ENCODE measurements at places on chromosomes 2 and 18.

GRCh38 chr2:217054791-217055190, 194.9 kb upstream of the TNP1 start:
- DNase-seq: no peak

DNA sequence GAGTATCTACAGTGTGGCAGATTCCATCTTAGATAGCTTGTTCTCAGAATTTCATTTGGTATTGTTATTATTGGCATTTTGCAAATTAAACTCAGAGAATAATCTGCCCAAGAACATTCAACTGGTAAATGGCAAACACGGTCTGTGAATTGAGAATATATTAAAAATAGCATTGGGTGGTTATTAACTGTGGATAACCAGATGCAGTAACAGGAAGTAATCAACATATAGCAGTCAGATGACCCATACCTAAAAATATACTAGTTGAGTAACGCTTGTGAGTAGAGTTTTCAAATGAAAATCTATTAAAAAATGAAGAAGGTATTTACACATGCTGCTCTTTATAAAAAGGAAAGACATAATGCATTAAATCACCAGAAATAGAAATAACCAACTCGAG, 129.5 kb downstream of the ZNF804A start:
- DNase-seq: no peak

GRCh38 chr18:58005011-58005410, 39.0 kb upstream of the NEDD4L start:
- DNase-seq: no peak

DNA sequence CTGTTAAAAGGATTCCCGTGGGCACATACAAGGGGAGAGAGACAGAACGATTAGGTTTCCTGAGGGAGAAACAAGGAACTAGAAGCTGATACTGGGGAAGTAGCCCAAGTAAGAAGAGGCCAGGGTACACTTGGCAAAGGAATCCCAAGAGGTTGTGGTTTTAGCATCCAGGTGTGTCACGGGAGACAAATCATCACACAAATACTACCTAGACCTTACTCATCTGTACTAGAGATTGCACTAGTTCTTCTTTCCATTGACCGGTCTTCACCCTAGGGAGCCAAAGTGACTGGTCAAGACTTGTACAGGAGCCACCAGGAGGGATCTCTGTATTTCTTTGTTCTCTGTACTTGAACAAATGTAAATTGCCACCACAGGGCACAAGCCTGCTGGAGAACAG, 14.2 kb upstream of the NR4A2 start:
- no peak for DNase-seq

- peak; percentile 26 for DNase-seq
Observed at GRCh38 chr2:37342591-37343220, 1.7 kb upstream of the QPCT start.

GRCh38 chr2:128410758-128411215, 92.1 kb upstream of the HS6ST1 start:
- no peak for DNase-seq

DNA sequence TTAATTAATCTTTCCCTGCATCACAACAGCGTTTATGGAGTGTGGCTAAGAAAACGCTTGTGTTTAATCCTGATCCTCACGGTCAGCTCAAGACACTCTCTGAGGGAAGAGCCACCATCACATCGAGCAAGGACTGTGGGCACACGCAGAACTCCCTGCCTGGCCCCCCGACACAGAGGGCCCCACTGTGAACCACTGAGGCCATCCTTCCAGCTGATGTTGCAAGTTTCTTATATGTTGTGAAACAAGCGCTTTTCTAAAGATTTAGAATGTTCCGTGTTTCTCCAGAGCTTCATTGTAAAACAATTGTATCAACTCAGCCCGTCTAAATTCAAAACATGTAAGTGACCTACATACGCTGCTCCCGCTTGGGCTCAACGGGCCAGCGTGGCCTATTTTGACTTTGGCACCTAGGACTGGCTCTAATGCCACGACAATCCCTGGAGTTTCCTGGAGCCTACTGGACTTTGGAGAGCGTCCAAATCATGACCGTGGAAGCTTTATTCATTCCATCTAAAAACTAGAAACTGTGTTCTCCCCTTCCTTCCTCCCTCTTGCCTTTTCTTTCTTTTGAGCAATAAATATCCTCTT, 34.9 kb downstream of the SERPINE2 start:
- DNase-seq: no peak

DNA sequence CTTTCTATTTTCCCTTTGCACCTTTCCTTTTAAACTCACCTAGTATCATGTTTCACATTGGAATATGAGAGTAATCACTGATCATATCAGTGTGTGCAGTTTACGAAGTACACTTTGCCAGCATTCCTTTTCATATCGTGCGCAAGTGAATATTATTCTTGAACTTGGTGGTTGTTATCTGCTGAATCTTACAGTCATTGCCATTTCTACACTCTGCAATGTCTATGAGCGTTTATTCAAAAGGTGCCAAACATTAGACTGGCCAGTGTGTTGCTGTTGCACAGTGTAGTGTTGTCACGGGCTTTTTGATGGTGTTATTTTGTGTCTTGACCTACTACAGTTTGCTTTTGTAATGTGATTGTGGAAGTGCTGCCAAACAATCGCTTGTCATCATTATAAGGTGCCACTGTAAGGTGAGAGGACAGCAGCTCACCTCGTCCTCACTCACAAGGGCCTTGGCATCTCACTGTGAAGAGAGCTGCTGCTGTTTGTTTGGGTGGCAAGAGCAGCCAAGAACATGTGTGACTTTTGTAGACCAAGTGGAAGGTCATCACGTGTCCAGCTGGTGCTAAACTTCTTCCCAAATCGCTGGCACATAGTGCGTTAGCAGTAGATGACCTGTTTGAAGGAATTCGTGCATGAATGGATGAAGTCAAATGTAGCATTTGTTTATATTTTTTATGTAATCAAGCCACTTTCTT, 113.3 kb downstream of the MYO1B start:
- DNase-seq: no peak

- no peak for DNase-seq
Observed at GRCh38 chr18:60675801-60676200, 303.2 kb upstream of the MC4R start.

- DNase-seq: no peak
Observed at GRCh38 chr2:20185176-20186022, 39.5 kb downstream of the SDC1 start.

DNA sequence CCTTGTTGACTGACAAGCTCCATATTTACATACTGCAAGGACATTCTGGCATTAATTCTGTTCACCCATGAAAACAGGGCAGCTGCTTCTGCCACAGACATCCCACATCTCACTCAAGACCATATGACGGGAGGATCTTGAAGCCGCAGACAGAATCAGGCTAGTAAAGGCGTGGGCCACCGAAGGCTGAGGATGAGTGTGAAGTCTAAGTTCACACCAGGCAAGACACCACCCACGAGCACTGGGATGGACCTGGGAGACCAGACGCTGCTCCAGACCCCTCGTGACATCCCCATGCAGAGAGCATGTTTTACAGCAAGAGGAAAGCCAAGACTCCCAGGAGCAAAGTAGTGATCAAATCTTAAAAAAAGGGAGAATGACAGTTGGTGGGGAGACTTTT, 3.2 kb downstream of the FHL2 start:
- no peak for DNase-seq

DNA sequence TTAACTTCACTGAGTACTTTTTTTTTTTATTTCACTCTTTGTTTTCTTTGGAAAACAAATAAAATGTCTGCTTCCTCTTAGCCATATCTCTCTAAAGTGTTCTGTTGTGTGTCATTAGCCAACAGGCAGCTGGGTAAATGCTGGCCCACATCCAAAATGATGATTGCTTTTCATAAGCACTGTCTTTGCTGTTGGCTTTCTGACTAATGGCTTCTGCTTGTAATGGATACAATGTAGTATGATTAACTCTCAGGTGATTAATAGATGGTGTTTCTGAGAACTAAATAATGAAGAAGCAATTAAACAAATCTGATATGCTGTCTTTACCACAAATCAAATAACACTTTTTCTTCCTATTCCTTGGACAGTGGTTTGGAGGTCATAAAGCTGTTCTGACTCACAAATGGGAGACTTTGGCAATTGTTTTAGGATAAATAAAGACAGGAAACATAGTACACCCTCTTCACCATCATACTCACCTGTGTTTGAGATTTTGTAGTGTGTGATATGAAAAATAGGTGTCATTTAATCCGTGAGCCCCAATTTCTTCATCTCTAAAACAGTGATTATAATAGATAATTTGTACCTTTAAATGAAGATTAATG, 888.4 kb downstream of the TSN start:
- DNase-seq: no peak

GRCh38 chr2:60530660-60531281, 22.7 kb downstream of the BCL11A start:
- DNase-seq: peak; percentile 47

GRCh38 chr18:40208958-40209357, 1746.1 kb upstream of the PIK3C3 start:
- no peak for DNase-seq

DNA sequence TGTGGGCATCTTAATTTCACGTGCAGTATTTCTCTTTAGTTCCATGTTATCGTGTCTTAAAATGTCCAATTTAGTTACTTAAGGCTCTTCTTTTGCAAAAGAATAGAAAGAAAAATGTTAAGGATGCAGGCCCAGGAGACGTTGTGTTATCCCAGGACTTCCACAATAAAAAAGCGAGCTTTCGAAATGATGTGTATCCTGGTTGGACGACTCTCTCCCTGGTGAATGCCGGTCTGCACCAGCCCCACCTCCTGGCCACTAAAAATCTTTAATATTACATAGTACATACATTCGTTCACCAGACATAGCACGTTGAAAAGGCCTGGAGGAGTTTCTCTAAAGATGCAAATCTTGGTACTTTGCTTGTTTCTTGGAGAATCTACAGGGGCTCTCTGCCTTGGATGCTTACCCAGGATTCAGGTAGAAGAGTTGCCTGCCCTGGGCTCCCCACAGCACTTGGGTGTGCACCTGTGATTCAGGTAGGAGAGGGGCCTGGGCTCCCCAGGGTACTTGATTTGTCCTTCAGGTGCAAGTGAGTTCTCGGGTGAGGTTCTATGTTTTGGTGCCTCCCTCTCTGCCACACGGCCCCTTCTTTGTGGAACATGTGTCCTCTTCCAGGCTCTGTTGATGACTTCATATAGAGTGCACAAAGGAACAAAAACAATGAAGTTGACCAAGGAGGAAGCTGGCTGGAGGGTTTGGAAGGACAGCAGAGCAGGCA, 26.6 kb downstream of the TWIST2 start:
- DNase-seq: no peak

DNA sequence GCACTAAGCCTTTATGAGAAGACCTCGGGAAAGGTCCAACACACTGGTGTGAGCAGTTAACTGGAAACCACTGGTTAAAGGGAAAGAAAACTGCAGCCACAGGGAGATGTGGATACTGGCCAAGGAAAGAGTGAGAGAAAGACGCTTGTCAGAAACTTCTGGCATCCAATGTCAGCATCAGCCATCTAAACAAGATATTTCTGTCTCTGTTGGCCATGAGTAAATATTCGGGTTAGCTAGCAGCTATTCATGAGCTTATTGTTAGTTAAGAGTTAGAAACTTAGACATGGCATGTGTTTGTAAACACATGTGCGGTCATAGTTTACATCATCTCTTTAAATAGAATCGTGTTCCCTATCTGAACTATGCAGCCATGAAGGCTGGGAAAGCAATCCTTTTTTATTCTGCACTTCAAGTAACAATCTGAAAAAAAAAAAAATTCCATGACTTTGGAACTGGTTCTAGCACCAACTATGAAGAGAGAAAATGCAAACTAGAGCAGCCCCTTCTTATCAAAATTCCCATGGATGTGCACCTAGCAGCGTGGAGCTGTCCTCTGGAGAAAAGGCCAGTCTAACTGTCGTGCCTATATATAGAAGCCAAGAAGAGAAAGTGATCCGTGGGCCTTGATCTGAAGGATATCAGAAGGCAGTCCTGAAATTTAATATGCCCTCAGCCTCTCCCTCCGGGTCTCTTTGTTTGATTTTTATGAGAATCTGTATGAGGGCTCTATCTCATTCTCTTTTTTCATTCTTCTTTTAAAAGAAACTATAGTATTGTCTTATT, 84.0 kb upstream of the RFX8 start:
- no peak for DNase-seq

GRCh38 chr2:69054431-69054830, 41.5 kb downstream of the ANTXR1 start:
- no peak for DNase-seq

DNA sequence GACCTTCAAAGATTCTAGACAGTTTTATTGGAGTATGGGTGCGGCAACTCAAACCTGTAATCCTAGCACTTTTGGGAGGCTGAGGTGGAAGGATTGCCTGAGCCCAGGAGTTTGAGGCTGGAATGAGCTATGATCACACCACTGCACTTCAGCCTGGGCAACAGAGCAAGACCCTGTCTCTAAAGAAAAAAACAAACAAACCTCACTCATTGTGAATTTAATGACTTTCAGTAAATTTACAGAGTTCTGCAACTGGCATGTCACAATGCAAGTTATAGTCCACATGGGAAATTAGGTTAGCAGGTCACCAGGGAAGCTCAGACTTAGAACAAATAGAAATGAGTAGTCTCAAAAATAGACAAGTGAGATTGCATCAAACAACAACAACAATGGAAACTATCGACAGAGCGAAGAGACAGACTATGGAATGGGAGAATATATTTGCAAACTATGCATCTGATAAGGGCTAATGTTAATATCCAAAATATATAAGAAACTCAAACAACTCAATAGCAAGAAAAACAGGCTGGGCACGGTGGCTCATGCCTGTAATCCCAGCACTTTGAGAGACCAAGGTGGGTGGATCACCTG, 6.7 kb upstream of the NRBP1 start:
- no peak for DNase-seq

GRCh38 chr2:95025406-95026319, at the start of gene MAL:
MAL (plus strand) TSS chr2:95025708; CDS start chr2:95025793, 85 bp downstream.
- peak; percentile 84 for DNase-seq

DNA sequence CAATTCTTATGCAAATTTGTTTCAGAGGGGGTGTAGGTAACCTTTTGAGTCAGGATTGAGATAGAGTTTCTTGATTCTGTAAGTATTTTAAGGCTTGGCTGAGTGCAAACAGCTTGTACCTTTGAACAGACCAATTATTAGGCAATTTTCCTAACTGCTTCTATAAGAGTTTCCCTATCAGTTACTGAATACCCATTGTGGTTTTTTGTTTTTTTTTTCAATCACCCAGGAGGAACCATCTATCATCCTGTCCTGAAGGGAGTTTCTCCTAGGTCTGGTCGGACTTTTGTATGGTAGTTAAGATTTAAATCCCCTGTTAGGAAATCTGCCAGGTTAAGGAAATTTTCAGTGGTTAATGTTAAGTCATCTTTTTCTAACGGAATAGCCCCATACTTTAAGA, 319.4 kb upstream of the SLC39A10 start:
- no peak for DNase-seq

DNA sequence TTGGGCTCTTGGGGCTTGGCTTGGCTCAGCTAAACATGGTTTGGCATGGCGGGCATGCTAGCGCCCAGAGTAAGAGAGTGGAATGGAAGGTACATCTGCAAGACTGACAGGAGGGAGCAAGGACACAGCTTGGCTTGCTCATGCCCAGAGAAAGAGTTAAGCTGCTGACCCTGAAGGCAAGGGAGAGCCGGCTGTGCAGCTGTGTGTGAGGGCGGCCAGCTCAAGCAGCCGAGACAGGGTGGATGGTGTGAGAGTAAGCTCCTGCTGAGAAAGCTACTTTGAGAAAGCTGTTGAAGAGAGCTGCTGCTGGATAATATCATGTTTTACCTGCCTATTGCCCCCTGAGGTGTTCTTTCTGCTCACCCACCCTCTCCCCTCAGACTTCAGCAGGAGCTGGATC, 135.6 kb downstream of the CCBE1 start:
- no peak for DNase-seq
